ENCODE measurements at places on chromosomes 11 and 22.
A peak's percentile ranks its signal among the peaks of the same experiment; 100 is the strongest.

- no peak for DNase-seq
These were observed 622.3 kb upstream of the CADM1 start for GRCh38 chr11:116126562-116126961.

GRCh38 chr11:91124363-91124762, 901.5 kb upstream of the CHORDC1 start:
- no peak for DNase-seq

- DNase-seq = no peak
These were observed 85.2 kb upstream of the SCUBE2 start for GRCh38 chr11:9176550-9176949.

- DNase-seq = no peak
These were observed 5.2 kb downstream of the MAML2 start for GRCh38 chr11:96337541-96338431.

- DNase-seq = peak; percentile 28
These were observed 87.8 kb upstream of the DRD2 start for GRCh38 chr11:113562981-113563461.

- peak; percentile 73 for DNase-seq
These were observed 27.8 kb downstream of the RELT start for GRCh38 chr11:73404048-73404447.

- DNase-seq = peak; percentile 67
These were observed 253.7 kb upstream of the CHORDC1 start for GRCh38 chr11:90476442-90477007.

GRCh38 chr22:22228921-22229320, 15.7 kb upstream of the VPREB1 start:
- DNase-seq = no peak

DNA sequence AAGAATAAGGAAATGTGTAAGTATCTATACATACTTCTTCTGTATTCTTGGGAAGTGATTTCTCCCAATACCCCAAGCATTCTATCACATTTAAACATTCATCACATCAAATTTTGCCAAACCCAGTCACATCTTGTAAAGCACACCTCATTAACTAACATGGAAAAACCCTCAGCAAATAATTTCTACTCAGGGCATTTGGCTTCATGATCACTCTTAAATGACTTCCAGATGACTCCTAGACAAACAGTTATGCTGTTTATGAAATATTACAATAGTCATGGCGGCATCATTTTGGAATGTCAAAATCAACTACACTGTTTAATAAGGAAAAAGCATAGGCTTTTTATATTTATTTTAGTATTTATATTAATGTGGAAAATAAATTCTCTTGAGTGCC, 47.3 kb upstream of the CCDC34 start:
- no peak for DNase-seq

GRCh38 chr22:24339452-24339747, 68.8 kb downstream of the SPECC1L start:
- DNase-seq = no peak

DNA sequence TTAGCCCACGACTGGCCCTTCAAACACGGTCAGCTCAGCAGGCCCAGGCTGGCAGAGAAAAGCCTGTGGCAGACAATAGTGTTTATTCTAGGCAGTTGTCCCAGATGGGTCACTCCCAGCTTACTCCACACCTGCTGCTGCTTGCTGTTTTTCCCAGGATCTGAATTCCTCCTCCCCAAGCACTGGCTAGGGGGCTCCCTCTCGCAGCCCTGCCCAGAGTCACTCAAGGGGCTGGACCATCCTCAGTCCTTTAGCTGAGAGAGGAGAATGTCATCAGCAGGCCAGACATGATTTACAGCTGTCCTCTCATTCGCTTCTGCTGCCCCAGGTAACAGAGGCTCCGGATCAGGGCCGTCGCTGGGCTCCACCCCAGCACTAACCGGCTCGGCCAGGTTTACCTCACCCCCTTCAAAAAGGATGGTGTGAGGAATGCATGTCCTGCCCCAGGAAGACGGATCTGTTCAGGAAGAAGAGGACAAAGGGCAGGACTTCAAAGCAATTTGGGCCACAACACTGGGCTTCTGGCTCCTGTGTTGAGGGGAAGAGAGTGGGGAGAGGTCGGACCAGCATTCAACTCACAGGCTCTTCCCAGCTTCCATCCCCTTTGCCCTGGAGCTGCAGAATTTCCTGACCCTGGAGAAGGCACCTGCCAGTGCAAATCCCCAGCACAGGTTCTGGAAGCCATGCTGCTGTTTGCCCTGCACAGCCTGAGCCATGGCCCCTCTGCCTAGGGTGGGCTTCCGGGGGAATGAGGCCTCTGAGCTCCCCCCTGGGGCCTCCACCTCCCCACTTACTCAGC, 59.7 kb upstream of the BARX2 start:
- DNase-seq = peak; percentile 62

GRCh38 chr11:134244593-134244992, 8.6 kb downstream of the THYN1 start:
- DNase-seq = peak; percentile 44

DNA sequence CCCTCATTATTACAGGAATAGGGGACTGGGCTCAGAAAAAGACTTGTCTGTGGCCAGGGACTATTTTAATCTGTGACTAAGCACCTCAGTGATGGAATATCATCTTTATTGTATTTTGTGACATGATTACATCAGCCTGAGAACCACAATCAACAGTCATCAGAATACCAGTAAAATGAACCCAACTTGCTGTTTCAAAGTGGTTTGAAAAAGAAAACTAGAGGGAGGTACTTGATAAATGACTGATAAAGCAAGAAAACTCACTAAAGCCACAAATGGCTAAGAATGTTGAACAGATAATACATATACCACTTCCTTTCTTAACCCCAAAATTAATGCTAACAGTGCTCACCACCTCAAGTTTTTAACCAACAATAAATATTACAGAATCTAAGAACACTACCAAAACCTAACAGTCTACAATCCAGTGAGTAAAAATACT, 155.7 kb downstream of the ATG16L2 start:
- no peak for DNase-seq

- peak; percentile 41 for DNase-seq
These were observed 2.2 kb downstream of the APOA1 start for GRCh38 chr11:116835042-116835772.
